SIG-M5 (cell line): ENCODE measurements at places on chromosomes 11 and 22.

DNA sequence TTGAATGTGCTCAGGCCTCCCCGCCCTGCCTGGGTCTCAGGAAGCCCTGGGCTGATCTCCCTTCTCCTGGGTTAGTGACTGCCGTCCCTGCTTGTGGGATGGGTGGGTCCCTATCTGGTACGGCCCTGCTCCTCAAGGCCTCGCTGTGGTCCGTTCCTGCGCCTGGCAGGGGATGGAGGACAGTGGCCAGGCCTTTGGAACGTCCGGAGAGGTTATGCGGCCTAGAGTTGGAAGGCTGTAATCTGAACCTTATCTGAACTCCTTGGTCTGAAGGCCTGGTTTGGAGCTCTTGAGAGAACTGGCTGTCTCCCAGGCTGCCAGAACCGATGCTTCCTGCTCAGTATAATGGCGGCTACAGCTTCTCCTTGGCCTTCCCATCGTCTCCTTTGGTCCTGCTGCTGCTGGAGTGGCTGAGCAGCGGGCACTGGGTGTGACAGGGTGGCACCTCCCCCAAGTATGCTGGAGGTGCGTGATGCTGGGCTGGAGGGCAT is 72.8 kb downstream of the FLI1 start:
- no peak for DNase-seq

DNA sequence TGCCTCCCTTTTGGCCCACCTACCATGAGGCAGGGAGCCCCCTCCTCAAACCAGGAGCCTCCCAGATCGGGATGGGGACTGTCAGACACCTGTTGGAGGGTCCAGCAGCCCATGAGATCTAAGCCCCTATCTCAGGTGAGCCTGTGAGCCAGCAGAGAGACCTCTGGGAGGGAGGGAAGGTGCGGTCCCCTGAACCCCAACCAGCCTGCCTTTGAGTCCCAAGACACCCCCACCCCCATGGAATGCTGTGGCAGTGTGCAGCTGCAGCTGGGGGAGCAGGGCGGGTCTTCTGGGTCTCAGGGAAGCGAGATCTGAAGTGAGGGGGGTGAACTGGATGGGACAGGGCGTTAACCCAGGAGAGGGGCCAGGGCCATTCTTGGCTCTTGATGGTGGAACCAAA is 1.4 kb upstream of the CDKN1C start:
- no peak for DNase-seq

DNA sequence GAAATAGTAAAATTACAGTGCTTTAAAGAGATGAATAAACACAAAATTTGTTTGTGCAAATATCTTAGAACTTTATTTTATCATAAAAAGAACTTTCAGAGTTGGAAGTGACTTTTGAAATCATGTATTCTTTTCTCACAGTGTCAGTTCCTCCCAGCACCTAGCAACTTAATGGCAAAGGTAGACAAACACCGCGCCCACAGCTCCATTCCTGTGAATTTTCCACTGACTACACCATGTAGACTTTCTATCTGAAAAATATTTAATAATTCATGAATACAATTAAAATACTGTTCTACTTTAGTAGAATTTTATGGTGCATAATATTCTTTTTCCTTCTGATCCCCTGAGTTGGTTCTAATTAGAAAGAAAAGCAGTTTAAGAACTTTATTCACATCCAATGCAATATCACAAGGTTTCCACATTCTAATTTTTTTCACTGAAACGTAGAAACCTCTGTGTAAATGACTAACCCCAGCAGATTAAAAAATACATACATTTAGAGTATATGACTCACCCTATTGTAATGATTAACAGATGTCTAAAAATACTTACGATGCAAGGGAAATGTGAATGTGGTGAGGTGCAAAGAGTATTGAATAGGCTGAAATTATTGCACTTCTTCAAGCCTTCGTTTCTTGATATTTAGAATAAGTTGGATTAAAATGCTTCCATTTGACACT is 218.2 kb upstream of the CCDC179 start:
- no peak for DNase-seq

- DNase-seq, result no peak
These were observed 20.8 kb downstream of the TOB2 start for GRCh38 chr22:41425660-41426365.

DNA sequence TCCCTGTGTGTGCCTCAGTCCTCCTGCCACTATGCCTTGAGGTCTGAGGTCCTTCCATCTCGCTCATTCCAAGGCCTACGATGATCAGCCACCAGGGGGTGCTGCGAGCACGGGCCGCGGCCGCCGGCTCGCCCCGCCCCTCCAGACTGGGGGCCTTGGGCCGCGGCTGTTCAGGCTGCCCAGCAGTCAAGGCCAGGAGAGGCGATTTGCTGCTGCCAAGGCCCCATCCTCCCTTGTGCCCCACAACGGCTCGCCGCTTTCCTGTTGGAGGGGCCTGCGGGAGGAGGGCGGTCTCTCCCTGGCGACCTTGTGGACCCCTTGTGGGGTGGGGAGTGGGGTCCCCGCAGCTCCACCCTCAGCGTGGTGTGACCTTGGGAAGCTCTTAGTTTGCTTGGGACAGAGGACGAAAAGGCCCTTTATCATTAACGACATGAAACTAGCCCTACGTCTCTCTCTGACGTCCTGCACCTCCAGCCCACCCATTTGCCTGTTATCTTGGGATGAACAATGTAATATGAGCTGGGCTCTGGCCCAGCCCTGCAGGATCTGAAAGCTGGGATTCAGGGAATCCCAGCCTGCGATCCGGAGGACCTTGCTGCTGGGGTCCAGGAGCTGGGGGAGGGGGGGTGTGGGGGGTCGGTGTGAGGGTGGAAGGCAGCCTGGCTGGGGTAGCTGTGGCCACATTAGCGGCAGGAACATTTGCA is 5.3 kb upstream of the GALR3 start:
- DNase-seq, result no peak

GRCh38 chr11:1055109-1055703 is 18.7 kb upstream of the MUC6 start:
- DNase-seq, result no peak

- no peak for DNase-seq
These were observed 535.1 kb upstream of the ARHGAP42 start for GRCh38 chr11:100151944-100152343.

DNA sequence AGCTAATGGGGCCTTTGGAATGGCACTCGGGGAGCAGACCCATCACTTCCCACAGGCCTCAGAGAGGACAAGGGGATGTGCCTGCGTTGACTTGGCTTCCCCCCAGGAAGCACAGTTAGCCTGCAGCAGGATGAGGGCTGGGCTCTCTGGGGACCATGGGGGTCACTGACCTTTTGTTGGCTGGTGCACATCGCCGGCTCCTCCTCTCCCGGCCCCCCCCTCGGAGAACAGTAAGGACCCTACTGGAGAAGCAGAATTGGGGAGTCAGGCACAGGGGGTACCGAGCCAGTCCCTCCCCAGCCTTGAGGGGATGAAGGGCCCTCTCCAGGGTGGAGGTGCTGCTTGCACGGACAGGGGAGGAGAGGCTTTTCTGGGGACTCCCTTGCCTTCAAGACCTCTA is 32.8 kb downstream of the NRXN2 start:
- no peak for DNase-seq

DNA sequence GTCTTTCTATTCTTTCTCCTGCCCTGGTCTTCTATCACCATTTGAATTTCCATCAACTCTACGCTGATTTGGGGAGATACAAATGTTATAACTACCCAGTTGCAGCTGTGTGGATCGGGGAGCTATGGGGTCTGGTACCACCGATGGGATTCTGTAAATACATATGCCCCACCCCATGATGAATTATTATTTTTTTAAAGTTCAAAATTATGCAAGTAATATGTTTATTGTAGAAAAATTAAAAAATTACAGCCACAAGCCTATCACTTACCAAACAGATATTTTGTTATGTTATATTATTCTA is 52.4 kb upstream of the CLMP start:
- no peak for DNase-seq

DNA sequence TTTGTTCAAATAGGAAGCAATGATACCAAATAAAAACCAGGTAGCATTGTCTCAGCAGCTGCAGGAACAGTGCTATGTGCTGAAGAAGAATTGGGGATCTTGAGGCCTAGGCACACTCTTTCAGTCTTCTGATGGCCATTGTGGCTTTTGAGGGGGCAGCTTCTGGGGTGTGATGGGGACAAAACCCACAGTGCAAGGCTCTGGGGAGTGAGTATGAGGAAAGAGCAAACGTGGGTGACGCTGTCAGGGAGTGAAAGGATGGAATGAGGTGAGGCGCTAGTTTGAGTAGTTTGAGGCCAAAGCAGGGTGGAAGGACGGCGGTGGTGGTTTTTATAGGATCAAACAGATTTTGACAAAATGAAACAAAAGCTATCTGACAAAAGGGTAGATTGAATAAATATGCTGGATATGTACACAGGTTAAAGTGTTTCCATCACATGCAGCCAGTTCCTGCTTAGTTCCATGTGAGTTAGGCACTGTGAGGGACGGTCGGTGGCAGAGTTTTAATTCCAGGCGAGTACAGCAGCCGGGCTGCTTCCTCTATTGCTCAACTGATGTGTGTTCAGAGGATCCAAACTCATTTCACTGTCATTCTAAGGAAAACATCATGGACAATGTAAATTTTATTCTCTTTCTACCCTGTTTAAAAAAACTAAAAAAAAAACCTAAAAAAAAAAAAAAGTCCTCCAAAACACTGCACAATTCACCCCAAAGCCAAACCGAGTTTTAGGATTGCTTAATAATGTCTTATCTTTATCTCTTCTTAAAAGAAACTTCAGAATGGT is 18.9 kb downstream of the ADAMTS15 start:
- DNase-seq, result no peak

DNA sequence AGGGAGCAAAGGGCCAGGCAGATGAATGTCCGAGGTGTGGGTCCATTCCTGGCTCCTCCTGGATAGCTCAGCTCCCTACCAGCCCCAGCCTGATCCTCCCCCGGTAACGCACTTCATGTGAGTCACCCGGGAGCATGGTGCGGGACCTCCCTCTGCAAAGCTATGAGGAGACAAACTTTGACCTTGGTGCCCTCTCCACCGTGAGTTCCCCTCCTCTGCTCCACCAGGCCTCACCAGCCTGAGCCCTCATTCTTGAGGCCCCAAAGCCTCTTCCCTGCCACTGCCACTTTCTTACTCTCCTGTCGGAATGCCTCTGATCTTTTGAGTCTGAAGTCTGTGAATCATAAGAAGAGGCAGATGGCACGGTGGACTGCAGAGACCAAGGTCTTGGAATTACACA is 37.4 kb upstream of the CD82 start:
- no peak for DNase-seq
